ENCODE measurements at places on chromosomes 11 and 22.

- no peak for DNase-seq
These were observed 9.9 kb downstream of the MAPK1 start for GRCh38 chr22:21857481-21857914.

DNA sequence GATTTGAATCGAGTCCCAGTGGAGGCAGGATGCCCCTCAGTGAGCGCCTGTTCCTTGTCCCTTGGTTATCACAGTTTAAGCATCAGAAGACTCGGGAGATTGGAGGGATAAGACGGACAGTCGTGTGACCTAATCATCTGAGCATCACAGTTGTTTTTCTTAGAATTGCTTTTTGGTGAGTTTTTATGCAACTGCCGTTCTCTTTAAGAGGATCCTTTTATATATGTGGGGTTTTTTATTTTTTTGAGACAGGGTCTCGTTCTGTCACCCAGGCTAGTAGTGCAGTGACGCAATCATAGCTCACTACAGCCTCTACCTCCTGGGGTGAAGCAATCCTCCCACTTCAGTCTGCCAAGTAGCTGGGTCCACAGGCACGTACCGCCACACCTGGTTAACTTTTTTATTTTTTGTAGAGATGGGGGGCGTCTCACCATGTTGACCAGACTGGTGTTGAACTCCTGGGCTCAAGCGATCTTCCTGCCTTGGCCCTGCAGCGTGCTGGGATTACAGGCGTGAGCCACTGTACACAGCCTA, 16.5 kb downstream of the NUP50 start:
- no peak for DNase-seq

GRCh38 chr11:119441898-119442243, 18.9 kb upstream of the THY1 start:
- DNase-seq = no peak

- DNase-seq = no peak
These were observed 14.0 kb downstream of the USP35 start for GRCh38 chr11:78202733-78203167.

GRCh38 chr11:45476126-45476525, 189.3 kb downstream of the CHST1 start:
- DNase-seq = no peak

GRCh38 chr11:113884361-113884836, 9.0 kb upstream of the USP28 start:
- DNase-seq = no peak

DNA sequence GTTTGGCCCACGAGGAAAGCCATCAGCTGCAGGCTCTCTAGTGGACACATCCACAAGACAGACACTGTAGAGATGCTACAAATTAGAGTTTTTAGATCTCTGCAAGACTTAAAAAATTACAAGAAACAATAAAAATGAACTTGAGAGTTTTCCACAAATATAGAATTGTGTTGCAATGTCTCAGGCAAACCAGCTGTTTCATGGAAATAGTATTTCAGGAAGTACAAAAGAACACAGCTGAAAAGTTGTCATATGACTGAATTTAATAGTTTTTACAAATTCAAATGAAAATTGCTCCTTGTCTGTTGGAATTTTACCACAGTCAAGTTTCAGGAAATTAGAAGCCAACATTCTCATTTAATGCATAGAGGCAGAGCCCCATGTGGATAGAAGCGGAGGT, 184.5 kb upstream of the PITPNB start:
- DNase-seq = no peak

- DNase-seq = no peak
These were observed 788.7 kb downstream of the OPCML start for GRCh38 chr11:132743601-132744000.

- DNase-seq = no peak
These were observed 82.2 kb downstream of the TEAD1 start for GRCh38 chr11:12756454-12756806.

DNA sequence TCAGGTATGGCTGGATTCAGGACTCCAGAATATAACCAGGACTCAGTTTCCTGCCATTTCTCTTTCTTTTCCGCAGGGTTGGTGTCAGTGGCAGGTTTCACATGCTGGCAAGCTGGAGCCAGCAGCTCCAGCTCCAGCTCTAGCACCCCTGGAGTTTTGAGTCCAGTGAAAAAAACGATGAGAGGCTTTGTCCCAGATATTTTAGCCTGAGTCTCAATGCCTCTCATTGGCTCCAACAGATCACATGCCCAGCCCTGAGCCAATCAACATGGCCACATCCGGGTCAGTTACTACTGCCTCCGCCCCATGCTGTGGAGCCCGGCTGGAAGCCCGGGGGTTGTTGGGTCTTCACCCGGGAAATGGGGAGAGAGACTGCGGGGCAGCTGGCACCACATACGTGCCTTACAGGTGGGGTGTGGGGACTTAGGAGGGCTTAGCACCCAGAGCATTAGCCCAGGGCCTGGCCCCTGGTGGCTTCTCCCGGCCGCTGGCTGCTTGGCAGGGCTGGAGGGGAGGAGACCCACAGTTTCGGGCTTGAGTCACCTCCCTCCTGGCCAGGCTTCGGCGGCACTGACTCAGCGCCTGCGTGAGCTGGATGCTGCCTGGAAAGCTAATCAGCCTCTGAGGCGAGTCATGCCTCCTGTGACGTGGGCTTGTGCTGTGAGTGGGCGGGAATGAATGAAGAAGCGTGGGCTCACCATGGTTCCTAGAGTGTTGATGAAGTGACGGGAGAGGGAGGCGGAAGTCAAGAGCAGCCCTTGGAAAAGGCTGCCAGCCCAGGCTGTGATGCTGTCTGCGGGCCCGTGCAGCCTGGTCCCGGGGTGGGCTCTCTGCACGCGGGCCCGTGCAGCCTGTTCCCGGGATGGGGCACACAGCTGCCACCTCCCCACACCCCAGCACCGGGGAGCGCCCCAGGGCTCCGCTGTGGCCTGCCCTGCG, 15.3 kb upstream of the MRTFA start:
- peak; percentile 98 for DNase-seq

- DNase-seq = peak; percentile 69
These were observed 2.1 kb downstream of the LPXN start for GRCh38 chr11:58573451-58574104.

DNA sequence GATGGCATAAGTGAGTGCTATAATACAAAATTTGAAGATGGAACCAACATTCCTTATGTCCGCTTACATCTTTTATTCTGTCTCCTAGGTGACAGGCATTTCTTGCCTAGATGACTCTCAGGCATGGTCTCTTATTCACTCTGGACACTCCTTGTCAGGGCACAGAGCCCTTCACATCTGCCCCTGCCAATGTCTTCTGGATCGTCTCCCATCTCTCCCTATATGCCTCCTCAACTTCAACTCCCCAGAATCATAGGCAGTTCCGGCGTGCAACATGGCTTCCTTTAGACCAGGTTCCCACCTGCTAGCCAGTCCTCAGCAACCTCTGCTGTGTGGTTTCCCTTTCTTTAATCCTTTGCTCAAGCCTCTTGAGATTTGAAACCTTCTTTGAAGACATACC, 300.9 kb downstream of the TENM4 start:
- DNase-seq = no peak

DNA sequence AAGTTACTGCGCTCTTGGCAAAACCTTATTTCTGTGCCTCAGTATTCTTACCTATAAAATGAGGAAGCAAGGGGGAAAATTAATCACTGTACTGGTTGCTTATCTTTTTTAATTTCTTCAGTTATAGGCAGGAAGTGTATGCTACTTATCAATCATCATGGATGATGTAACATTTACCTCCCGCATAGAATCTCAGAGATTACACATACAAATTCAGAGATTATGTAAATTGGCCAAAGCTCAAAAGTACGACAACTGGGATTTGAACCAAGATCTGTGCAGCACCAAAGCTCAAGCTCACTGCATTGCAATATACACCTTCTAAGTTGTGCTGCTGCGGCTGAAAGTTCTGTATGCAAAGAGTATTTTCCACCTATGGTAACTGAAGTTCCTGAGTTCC, 83.0 kb downstream of the PDHX start:
- no peak for DNase-seq

Data from right cardiac atrium (tissue), 5 donors.